ENCODE measurements at places on chromosomes 5 and 9. TPM values are rescaled to one million over a fixed set of nuclear protein-coding genes. Genes with fewer than 3 reads are reported as not detected.

Gene IQGAP2
- total RNA-seq = 62.0 TPM

Gene MAMDC2
- total RNA-seq = not detected

Gene QRFP
- not detected for total RNA-seq

Gene GDNF
- not detected for total RNA-seq

Gene PCDHAC2
- total RNA-seq = not detected

Gene THBS4
- total RNA-seq = 2.0 TPM

Gene BTNL3
- total RNA-seq = not detected

Gene PKN3
- 14.0 TPM for total RNA-seq

Gene DAB2IP
- total RNA-seq = 0.18 TPM

Gene PPP3R2
- total RNA-seq = not detected

Gene GFI1B
- 0.48 TPM for total RNA-seq

Gene PCDHA12
- total RNA-seq = not detected

Gene PCDHB4
- not detected for total RNA-seq

Gene PRRT1B
- not detected for total RNA-seq

Gene CDKN2B-AS1
- not detected for total RNA-seq

Gene LEAP2
- 3.8 TPM for total RNA-seq

Gene HTR4
- not detected for total RNA-seq

Gene NUTM2G
- total RNA-seq = not detected

Gene PCDHB16
- total RNA-seq = not detected

Data from activated naive CD4-positive, alpha-beta T cell treated with anti-CD3 and anti-CD28 coated beads, Interleukin-2, amount 50 U/mL, for 72 hours (primary cell).